Suprapubic skin (tissue), 4 donors: ENCODE measurements at places on chromosomes 12 and 14. TPM values are rescaled to one million over a fixed set of nuclear protein-coding genes. Genes with fewer than 3 reads are reported as not detected.

DNA sequence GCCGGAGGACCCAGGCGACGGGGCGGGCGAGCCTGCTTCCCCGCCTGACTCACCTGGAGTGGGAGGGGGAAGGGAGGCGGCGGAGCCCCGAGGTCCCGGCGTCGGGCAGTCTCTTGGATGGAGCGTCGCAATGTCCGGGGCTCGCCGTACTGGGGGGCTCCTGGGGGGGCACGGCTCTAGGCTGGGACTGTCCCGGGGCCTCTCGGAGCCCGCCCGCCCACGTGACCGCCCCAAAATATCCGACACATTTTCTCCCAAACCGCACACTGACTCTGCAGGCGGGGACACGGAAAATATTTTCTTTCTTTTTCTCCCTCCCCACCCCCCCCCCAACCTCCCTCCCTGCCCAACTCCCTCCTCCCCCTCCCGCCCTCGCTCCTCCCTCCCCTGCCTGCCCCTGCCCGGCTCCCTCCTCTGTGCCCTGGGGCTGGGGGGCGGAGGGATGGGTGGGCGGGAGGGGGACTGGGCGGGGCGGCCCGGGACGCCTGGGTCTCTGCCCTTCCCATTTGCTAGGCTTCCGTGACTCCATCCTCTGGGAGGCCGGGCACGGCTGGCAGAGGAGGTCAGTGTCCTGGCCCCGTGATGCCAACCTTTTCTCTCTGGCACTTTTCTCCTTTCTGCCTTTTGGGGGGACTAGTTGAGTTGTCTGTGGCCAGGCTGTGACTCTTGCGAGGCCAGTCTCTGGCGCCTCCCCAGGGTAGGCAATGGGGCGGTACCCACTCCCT, at the start of gene RARG:
RARG (minus strand) TSS at position 289 of the 725 bp plus-strand sequence. CDS start 4,664 bp downstream, outside the sequence.
- DNase-seq, result no peak

GRCh38 chr12:67220065-67220464, 49.1 kb upstream of the CAND1 start:
- DNase-seq, result no peak

- no peak for DNase-seq
These were observed 24.4 kb downstream of the DEGS2 start for GRCh38 chr14:100135073-100135472.

GRCh38 chr12:2014231-2014630, 10.0 kb upstream of the DCP1B start:
- DNase-seq, result no peak

DNA sequence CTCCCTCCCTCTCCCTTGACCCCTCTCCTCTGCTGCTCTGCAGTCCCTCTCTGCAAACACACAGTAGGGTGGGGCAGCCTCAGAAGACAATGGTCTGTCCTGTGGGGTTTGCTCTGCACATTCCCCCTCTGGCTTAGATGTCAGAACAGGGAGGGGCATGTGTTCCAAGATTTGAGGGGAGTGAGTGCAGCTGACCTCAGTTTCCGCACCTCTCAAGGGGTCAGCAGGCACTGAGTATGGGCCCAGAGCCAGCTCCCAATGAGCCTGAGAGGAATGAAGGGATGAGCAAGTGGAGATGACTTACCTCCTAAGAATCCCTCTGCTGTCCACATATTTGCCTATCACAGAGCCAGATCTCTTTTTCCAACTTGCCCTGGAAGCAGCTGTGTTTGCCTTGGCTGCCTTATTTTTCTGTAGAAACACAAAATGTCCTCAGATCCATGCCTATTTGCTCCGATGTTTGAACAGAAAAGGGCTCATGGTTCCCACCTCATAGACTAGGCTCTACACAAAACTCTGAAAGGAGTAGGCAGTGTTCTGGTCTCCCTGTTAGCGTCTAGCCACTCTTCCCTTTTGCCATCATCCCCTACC, 111.4 kb downstream of the CRACR2A start:
- no peak for DNase-seq

LTB4R2 gene
- 145 TPM for total RNA-seq

WSCD2 gene
- 0.24 TPM for total RNA-seq
